Right ventricle myocardium inferior (tissue), 1 donor: ENCODE measurements at places on chromosomes 11 and 22. TPM values are rescaled to one million over a fixed set of nuclear protein-coding genes. Genes with fewer than 3 reads are reported as not detected.

DNA sequence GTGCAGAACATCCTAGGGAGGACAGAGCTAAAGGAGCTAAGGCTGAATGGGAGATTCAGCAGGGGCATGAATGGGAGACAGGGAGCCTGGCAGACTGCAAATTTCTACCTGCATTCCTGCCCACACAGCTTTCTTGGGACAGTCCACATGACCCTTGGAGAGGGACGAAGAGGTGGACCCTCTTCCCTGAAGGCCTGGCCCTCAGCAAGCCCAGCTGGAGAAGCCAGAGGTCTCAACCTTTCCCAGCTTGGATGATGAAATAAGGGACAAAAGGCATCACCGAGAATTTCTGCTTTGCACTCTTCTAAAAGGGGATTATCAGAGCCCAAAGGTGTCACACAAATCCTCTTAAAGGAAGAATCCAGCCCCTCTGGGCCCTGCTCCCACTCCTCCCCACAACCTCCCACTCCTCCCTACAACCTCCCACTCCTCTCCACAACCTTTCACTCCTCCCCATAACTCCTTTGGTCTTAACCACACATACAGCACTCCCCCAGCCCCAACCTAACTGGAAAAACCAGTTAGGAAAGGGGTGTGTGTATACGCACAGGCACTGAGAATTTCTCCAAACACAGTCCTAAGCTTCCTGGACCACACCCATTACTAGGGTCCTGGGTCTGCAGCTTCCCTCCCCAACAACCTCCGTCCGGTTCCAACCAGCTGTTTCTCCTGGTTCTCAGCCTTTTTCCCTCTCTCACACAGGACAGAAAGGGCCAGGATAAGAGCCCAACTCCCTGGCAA, 38.4 kb downstream of the RPL27A start:
- DNase-seq = no peak

DNA sequence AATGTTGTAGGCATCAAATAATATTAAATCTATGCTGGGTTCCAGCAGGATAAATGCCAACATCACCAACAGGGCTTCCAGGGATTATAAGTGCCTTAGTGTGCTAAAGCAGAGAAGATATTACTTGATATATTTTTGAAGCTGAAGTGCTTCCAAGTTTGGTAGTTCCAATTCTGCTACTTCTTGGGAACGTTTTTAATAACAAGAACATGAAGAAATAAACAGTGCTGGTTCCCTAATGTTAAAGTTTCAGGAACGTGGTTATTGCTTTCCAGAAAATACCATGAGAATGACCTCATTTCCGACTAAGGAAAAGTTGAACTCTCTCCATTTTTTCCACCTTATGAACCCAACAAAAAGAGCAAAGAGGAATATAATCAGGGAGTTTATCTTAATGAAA, 4.6 kb upstream of the RNF185 start:
- DNase-seq = no peak

GRCh38 chr11:87548797-87549196, 511.1 kb downstream of the TMEM135 start:
- no peak for DNase-seq

DNA sequence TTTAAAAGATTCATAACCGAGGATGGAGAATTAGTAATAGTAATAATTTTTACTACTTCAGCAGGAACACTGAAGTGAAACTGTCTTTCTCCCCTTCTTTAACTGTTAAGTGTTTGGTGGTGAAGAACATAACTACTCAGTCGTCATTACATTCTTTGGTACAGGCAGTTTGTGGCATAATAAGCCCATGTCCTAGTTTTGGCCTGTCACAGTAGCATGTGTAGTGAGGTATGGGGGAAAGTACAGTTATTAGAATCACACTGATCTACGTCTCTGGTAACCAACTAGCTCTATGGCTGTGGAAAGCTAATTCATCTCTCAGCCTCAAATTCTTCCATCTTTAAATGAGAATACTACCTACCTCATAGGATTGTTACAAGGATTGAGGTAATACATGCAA, 71.8 kb downstream of the RBFOX2 start:
- no peak for DNase-seq

GRCh38 chr11:73193251-73194033, 24.6 kb upstream of the P2RY2 start:
- no peak for DNase-seq

GRCh38 chr11:43556612-43557375, 123.7 kb upstream of the HSD17B12 start:
- no peak for DNase-seq

DNA sequence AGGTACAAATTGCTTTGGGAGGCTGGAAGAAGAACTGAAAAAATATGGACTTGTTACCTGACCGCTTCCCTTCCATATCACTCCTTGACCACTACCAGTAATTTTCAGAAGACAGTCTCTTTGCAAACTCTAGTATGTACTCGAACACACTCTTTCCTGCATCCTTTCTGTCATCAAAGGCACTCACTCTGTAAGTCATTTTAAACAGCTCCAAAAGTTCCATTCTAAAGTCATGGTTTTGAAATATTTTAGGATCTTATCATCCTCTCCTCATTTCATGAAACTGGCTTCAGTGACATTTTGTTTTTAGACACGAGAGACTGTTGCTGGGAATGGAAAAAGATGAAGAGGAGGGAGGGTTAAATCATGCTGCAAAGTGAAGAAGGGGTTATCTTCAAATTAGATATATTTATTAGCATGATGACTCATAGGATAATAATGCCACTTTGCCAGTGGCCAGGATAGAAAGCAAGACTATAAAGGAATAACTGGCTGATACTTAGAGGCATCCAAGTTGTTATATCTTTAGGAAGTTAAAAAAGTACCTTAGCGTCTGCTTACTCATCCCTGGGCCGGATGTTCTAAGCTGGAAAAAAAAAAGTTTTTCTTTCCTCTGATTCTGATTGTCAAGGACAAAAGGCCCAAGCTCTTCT, 549.3 kb downstream of the METTL15 start:
- no peak for DNase-seq

GRCh38 chr11:118572981-118573550, 857 bp downstream of the ARCN1 start:
- DNase-seq = no peak

DNA sequence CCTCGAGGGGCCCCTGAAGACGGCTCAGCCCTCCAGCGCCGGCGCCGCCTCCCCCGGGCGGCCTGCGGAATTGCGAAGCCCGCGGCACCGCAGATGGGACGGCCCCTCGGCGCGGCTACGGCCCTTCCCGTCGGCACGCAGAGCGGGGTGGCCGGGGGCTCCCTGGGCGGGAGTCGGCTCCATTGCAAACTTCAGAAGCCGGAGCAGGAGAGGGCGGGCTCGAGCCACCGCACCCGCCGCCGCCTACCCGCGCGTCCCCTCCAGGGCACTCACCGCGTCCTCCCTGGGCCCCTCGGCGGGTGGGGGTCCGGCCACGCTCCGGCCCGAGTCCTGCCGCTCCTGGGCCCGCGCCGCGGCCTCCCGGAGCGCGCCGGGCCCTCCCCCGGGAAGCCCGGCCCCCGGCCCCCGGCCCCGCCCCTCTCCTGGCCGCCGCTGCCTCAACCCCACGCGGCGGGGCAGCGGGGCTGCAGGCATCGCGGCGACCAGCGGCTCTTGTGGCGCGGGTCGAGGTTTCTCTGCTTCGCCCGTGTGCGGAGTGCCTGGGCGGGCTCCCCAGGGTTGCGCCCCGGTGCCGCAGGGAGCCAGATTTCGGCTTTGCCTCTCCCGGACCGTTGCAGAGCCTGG, at the start of gene PACSIN3:
Gene PACSIN3 (minus strand): TSS at position 359 of the 624 bp plus-strand sequence. CDS start 3,707 bp downstream, outside the sequence.
- peak; percentile 81 for DNase-seq

DNA sequence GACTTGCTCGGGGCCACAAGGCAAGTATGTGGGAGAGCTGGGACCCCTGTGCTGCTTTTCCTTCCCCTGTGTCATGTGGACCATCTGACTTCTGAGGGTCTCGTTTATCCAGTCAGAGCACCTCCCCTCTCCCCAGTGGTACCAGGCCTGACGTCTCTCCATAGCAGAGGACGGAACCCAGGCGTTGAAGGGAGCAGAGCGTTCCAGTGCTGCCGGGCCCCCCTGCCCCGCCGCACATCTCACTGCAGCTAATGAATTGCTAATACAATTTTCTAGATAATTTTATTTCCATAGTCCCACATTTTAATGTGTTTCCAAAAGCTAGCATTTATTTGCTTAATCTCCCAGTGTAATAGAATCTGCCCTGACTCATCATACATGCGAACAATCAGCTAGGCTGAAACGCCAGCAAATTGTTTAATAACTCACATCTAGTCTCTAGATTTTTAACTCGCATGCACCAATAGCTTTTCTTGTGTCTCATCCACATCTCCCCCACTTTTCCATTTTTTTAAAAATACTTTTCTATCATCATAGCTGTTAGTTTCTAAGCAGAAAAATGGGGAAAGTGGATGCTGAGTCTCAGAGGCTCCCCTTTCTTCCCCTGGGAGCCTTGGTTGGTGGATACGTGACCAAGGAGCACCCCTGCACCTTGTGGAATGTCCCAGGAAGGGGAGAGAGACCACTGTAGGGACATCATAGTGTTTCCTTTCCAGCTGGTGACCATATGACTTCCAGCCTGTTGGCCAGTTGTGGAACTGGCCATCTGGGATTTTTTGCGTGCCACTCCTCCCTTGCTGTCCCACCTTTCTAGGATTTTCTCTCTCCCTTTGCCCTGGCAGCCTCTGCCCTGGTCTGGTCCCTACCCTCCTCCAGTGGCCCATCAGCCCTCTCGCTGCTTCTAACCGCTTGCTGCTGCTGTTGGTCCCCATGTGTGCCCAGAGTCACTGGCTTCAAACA, 58.6 kb upstream of the NNMT start:
- DNase-seq = no peak

DNA sequence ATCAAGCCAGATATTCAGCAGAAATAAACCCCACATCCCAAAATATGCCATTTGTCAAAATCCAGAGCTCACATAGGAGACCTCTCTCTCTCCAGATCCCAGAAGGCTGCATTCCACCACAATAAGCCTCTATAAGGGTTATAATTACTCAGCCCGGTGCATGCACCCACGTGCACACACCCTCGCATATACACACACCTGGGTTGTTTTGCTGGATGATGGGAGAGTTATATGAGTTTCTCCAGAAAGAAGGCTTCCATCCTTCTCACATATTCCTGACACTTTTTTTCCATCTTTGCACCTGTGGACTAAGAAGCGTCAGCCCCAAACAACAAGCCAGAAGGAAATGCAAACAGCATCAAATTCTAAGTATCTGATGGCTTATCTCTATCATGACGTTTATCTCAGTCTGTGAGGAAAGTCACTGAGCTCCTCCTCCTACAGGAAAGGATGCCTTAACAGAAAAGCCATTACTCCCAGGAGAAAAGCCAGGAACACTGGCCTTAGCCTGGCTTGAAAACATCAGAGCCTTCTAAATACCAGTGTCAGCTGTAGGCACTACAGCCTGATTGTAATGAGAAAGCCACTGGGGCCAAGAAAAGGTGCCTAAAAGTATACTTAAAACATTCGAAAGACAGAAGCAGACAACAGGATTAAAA, 253.2 kb downstream of the LARGE1 start:
- DNase-seq = no peak

GRCh38 chr11:28146123-28146751, 38.0 kb downstream of the METTL15 start:
- no peak for DNase-seq

DNA sequence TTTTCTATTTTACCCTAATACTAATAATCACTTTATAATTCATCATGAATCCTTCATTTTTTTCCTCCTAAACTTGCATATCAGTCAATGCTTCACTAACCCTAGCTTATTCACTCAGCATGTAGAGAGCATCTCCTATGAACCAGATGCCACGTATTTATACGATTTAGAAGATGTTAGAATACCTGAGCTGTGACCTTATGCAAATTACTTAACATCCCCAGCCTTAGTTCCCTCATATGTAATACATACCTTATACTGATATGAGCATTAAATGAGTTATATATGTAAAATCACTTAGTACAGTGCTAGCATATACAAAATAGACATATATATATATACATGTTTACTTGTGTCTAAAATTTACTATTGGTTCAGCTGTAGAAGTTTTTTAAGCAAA, 9.0 kb downstream of the FAM76B start:
- no peak for DNase-seq

- DNase-seq = no peak
Observed at GRCh38 chr11:37450613-37451012, 852.6 kb upstream of the RAG2 start.

GRCh38 chr11:99739464-99740089, 718.8 kb downstream of the CNTN5 start:
- DNase-seq = no peak

DNA sequence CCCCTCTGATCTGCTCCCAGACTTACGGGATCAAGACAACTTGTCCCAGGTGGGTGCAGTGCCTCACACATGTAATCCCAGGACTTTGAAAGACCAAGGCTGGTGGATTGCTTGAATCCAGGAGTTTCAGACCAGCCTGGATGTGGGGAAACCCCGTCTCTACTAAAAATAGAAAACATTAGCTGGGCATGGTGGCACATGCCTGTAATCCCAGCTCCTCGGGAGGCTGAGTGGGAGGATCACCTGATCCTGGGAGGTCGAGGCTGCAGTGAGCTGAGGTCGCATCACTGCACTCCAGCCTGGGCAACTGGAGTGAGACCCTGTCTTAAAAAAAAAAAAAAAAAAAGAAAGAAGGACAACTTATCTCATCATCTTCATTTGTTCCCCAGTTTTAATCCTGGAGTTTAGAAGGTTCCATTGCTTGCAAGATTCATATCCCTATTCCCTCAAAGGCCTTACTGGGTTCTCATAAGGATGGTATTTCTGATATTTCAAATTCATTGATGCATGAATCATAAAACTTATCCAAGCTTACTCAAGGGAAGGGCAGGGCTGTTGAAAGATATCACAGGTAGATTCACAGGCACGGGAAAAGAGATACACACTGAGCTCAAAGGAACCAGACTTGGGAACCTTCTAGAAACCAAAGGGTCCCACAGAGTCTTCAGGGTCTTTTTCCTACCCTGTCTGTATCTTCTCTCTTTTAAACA, 14.6 kb downstream of the ENDOD1 start:
- no peak for DNase-seq

DNA sequence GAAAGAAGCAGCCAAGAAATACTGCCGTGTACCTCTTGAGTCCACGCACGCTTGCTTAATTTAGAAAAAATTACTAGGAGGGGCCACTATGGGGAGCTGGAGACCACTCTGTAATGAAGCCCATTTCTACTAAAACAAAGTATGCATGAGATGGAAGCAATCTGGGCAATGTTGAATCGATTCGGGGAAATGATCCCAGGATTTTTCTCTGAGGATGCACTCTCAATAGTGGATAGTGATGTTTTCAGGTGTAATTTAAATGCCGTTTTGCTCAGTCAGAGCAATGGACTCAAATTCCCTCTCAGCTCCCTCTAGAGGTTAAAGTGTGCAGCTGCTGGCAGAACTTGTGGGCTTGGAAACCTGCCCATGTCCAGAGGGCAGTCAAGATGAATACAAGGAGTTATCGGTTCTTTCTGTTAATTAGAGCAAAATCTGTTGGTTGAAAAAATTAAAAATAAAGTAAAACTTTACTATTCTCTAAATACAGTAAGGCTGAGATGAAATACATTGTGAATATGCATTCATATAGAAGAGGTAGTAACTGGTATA, 64.1 kb downstream of the ME3 start:
- peak; percentile 65 for DNase-seq

The SMC1B gene
- total RNA-seq = not detected

The PANX2 gene
- total RNA-seq = 0.43 TPM

The SPI1 gene
- total RNA-seq = 14.6 TPM

The MAJIN gene
- not detected for total RNA-seq

The HEPN1 gene
- not detected for total RNA-seq

The CLMP gene
- 8.6 TPM for total RNA-seq

The SREBF2 gene
- 75.5 TPM for total RNA-seq

The EFEMP2 gene
- total RNA-seq = 83.1 TPM

The C11orf16 gene
- total RNA-seq = not detected
